ENCODE measurements at places on chromosomes 4 and X. TPM values are rescaled to one million over a fixed set of nuclear protein-coding genes. Genes with fewer than 3 reads are reported as not detected.
A peak's percentile ranks its signal among the peaks of the same experiment; 100 is the strongest.

The GAGE12G gene
- not detected for total RNA-seq

DNA sequence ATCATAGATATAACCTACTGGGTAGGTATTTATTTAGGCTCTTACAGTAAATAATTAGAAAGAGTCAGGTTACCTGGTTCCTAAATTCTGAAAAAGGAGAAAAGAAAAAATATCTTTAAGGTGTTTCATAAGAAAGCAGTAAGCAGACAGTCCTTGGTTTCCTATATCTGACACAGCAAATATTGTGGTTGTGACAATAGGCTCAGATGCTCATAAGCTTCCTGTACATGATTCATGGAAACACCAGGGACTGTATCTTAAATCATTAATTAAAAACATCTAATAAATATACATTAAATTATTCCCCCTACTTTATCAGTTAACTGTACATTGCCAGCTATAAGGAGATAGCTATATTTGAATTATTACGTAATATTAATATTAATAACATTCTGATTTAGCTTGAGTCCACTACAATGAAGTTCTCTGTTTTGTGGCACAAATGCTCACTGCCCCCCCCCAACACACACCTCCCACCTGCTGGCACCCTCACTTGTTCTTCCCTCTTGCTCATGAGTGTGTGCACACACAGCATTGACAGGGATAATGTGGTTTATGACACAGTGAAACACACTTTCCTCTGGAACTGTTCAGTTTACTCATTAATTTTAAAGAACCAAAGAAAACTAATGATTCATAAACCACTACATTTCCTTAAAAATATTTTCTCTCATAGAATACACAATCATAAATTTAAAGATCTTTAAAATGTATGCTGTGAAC lies 187.4 kb downstream of the NR3C2 start:
- ATAC-seq = peak; percentile 61

DNA sequence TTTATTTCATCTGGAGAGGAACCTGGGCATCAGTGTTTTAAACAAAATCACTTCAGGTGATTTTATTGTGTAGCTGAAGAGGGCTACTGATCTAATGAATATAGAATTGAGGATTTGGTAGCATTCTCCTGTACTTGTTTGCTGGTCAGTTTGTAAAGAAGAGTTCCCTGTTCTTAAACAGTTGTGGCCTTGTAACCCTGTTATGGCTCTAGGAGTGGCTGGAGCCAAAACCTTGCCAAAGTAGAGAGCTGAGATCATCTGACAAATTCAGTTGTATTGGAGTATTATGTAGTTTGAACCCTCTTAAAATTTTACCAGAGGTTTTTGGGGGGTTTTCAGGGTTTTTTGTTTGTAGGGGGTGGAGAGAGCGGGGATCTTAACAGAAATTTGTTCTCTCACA lies 36.5 kb downstream of the USP9X start:
- no peak for ATAC-seq

DNA sequence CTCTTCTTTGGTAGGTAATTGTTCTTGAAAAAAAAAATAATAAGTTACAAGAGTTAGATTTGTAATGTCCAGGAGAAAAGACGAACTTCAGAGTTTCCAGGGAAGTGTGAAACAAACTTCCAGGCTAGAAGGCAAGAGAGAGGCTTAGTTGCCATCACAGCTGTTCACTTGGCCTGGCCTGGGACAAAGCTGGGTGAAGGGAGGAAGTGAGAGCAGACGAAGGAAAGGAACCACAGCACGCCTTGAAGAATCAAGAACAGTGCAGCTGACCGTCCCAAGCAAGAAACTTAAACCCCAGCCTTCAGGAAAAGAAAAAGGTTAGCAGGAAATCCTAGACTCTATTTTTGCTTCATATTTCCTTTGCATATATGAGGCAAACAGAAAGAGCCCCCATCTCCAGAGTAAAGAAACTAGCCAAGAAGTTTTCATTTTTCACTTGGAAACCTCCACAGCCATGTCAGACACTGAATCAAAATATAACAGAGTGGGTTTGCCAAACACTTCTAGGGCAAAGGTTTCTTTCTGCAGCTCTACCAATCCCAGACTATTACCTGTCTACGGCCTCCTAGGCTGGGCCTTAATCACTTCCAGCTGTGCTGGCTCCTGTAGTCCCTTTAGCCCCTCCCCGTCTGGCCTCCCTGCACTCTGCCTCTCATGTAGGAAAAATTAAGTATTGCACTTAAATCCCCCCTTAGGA lies 209.6 kb downstream of the SPATA18 start:
- no peak for ATAC-seq

- ATAC-seq = no peak
Measured at GRCh38 chrX:88603237-88603636, 143.8 kb upstream of the CPXCR1 start.

- no peak for ATAC-seq
Measured at GRCh38 chrX:153438532-153438931, 7.3 kb downstream of the TREX2 start.

The USP46 gene
- total RNA-seq = 8.6 TPM

GRCh38 chr4:185890196-185890595 lies 78.2 kb upstream of the SORBS2 start:
- no peak for ATAC-seq

GRCh38 chr4:107743532-107743931 lies 23.5 kb upstream of the PAPSS1 start:
- ATAC-seq = no peak

GRCh38 chrX:148902581-148902980 lies 402.2 kb downstream of the AFF2 start:
- no peak for ATAC-seq

The TEC gene
- total RNA-seq = 8.3 TPM

DNA sequence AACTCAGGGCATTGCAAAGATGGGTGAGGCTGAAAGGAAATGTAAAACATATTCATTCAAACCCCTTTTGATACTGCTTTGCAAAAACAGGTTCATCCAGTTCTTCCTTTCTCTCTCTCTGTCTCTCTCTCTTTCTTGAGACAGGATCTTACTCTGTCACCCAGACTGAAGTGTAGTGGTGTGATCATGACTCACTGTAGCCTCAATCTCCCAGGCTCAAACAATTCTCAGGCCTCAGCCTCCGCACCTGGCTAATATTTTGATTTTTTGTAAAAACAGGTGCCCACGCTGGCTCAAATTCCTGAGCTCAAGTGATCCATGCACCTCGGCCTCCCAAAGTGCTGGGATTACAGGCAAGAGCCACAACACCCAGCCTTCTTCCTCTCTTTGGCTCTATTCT lies 15.6 kb upstream of the DCHS2 start:
- no peak for ATAC-seq

The HTR2C gene
- not detected for total RNA-seq

DNA sequence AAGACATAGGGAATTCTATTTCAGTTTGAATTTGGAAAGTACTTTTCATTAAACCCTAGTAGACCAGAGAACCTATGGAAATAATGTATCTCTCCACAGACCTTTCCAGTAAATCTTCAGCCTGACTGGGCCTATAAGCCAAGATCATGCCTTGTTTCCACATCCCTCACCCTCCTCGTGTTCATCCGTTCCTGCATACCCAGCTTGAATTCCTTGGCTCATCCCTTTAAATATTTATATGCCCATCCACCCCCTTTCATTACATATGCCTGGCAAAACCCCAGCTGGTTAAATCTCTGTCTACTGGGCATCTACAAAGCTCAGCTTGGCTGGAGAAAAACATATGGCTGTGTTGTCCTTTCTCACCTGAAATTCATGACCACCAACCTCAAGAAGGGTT lies 32.4 kb downstream of the SLC2A9 start:
- no peak for ATAC-seq

DNA sequence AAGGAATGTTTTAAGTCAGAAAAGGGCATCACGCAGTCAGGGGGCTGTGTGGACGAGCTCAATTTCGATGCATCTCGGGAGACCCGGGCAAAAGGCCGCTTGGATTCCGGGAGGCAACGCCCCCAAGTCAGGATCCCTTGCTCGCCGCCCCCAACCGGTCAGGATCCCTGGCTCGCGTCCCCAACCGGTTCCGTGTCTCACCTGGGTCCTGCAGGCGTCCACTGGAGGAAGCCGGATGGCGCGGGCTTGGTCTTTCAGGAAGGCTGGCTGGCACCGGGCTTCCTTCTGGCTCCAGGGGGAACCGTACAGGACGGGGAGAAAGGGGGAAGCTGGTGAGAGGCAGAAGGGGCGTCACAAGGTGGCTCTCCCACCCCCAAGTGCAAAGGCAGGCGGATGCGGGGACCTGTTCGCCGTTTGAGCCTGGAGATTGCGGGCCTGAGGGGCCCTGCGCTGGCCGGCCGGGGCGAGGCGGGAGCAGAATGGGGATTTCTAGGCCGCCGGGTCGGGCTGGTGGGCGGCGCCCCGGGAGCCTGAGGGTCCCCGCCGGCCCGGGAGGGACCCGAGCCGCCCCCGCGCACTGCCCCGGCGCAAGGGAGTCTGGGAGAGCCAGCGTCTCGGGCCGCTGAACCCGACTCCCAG lies 84.7 kb downstream of the HPRT1 start:
- no peak for ATAC-seq

GRCh38 chr4:15318621-15319348 lies 109.0 kb upstream of the C1QTNF7 start:
- ATAC-seq = no peak

- ATAC-seq = peak; percentile 85
Measured at GRCh38 chr4:47490550-47490949, 5.5 kb downstream of the ATP10D start.

- ATAC-seq = no peak
Measured at GRCh38 chr4:8081621-8082516, 76.7 kb downstream of the ABLIM2 start.

- peak; percentile 20 for ATAC-seq
Measured at GRCh38 chr4:107719207-107719921, 670 bp downstream of the PAPSS1 start.

- ATAC-seq = no peak
Measured at GRCh38 chr4:102761906-102762305, 1.1 kb upstream of the MANBA start.

The DDX60 gene
- 4.6 TPM for total RNA-seq

The RAI2 gene
- 0.29 TPM for total RNA-seq

The EMCN gene
- not detected for total RNA-seq

The SSX4B gene
- not detected for total RNA-seq

All from activated T-helper 17 cell treated with anti-CD3 and anti-CD28 coated beads, Interleukin-2, amount 50 U/mL, for 72 hours (primary cell).